ENCODE measurements at places on chromosomes 5 and 9. TPM values are rescaled to one million over a fixed set of nuclear protein-coding genes. Genes with fewer than 3 reads are reported as not detected.

The HTR1A gene
- not detected for total RNA-seq

The PCDHAC2 gene
- 2.2 TPM for total RNA-seq

The N4BP3 gene
- 14.0 TPM for total RNA-seq

The CDX1 gene
- total RNA-seq: not detected

The SARDH gene
- total RNA-seq: not detected

The PCDHA12 gene
- not detected for total RNA-seq

The ADAMTS12 gene
- total RNA-seq: 0.76 TPM

The PRUNE2 gene
- total RNA-seq: 43.1 TPM

The CCDC180 gene
- total RNA-seq: 0.88 TPM

The TTC23L gene
- total RNA-seq: not detected

Data from esophagus squamous epithelium (tissue), 5 donors.